ENCODE measurements at places on chromosomes 13 and 19. TPM values are rescaled to one million over a fixed set of nuclear protein-coding genes. Genes with fewer than 3 reads are reported as not detected.

Gene GPALPP1
- total RNA-seq = 37.2 TPM

Gene IQCN
- 2.2 TPM for total RNA-seq

GRCh38 chr19:10971107-10971726 lies 10.4 kb downstream of the SMARCA4 start:
- DNase-seq = no peak

DNA sequence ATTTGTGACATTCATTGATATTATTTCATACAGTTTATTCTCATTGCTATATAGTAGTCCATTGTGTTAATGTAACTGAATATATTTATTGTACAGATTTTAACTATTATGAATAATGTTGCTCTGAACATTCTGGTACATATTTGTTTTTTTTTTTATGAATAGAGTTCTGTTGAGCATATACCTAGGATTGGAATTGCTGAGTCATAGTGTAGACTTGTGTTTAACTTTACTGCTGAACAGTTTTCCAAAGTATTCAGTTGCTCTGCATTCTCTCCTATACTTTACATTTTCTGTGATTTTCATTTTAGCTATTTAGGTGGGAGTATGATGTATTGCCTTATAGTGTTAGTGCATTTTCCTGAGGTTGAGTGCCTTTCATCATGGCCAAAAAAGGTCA lies 97.5 kb downstream of the MAB21L1 start:
- no peak for DNase-seq

GRCh38 chr13:110225609-110226574 lies 81.1 kb downstream of the COL4A1 start:
- no peak for DNase-seq

GRCh38 chr19:58001895-58002369 lies 688 bp downstream of the ZNF606 start:
- no peak for DNase-seq

DNA sequence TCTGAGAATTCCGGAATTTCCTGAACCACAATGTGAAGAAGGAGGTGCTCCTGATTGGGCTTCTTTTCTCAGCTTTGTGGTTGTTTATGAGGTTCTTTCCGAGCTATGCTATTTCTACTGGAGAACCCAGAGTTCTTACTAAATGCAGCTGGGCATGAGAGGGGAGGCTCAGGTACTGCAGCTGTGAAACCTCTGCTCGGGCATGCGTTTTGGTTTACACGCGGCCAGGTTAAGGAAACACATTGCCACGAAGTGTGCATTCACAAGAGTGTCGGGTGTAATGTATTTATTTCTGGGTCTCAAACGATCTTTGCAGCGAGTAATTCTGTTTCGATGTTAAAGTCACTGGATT lies 661 bp upstream of the MIR17HG start:
- DNase-seq = no peak
